ENCODE measurements at places on chromosomes 2 and 18.
A peak's percentile ranks its signal among the peaks of the same experiment; 100 is the strongest.

- DNase-seq: no peak
Measured at GRCh38 chr2:149586898-149587219, 716 bp downstream of the MMADHC start.

GRCh38 chr2:106307860-106308259, 113.8 kb upstream of the UXS1 start:
- no peak for DNase-seq

- DNase-seq: peak; percentile 54
Measured at GRCh38 chr18:23563377-23564043, 22.8 kb downstream of the NPC1 start.

DNA sequence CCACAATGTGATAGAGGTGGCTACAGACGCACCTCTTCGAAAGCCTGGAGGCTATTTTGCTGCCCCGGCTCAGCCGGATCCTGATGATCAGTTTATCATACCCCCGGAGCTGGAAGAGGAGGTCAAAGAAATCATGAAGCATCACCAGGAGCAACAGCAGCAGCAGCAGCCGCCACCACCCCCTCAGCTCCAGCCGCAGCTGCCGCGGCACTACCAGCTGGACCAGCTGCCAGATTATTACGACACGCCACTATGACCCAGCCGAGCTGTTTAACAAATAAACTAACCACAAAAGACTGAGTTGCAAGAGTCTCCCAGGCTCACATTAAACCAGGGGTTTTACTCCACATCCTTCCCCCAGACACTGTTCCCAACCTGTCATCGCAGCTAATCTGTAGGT, 263.8 kb downstream of the PHLPP1 start:
- DNase-seq: peak; percentile 83

DNA sequence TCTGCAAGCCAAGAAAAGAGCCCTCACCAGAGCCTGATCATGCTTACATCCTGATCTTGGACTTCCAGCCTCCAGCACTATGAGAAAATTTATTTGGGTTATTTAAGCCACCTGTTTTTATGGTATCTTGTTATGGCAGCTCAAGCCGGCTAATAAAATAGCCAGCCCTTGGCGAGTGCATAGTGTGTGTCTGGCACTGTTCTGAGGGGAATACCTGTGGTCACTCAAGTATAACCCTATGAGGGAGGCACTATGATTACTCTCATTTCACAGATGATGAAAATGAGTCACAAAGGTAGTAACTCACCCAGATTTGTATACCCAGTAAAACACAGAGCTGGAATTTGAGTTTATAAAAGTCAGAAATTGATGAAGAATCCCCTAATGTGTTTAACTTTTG, 556.9 kb upstream of the SETBP1 start:
- peak; percentile 13 for DNase-seq

DNA sequence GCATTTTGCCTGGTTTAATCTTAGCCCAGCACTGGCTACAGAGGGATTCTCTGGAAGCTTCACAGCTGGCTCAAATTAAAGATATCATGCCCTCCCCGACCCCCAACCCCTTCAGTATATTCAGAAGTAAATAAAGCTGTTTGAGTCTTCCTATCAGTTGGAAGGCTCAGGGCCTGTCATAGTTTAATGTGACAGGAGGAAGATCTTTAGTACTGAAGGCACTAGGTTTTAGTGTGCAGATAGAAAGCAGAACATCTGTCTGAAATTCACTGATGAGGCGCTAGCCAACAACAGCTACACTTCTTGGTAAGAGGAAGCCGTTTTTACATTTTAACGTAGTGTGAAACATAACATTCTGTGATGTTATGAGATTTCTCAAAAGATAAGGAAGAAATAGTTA, 969.1 kb upstream of the CDH2 start:
- no peak for DNase-seq

DNA sequence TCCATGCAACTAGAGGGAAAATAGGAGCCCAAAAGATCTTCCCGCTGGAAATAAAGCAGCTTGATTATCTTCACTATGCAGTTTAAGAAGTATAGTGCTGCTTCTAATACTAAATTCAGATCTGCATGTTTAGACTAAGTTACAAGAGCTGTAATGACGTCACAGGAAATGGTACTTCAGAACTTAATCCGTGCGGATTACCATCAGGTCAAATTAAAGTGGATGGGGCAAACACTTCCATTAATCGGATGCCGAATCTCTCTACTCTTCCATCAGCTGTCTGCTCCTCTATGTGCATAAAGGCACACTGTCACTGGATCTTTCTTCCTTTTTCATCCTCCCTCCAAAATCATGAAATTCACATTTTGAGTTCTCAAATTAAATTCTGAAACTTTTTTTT, 52.6 kb downstream of the TRAPPC12 start:
- DNase-seq: no peak

DNA sequence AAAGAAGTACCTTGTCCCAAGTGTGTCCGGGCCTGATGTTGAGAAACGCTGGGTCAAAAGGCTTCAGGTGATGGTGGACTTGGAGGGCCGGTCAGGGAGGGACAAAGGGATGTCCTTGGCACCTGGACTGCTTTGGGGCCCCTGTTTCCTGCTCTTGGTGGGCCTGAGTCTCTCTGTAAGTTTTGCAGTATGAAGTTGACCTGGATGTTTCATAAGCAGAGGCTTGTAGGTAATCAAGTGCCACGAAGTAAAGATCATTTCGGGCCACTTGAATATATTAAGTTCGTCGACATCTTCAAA, 29.4 kb downstream of the ASAP2 start:
- DNase-seq: no peak

DNA sequence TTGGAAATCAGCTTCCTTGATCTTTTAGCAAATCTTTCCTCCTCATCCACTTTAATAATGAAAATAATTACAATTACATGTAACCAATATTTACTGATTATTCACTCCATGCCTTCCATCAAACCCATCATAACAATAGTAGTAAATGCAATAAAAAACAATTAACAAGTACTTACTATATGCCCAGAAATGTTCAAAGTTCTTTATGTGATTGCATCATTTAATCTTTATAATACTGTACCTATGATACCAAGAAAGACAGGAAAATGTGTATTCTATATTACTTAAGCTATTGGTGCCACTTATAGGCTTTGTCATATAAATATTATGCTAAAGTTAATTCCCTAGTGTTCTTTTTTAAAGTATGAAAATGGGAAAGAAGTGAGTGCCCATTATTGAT, 210.2 kb upstream of the PKDCC start:
- no peak for DNase-seq

- DNase-seq: peak; percentile 86
Measured at GRCh38 chr18:48152549-48152948, 222.1 kb upstream of the SMAD2 start.
